ENCODE measurements at places on chromosomes 12 and 14.

DNA sequence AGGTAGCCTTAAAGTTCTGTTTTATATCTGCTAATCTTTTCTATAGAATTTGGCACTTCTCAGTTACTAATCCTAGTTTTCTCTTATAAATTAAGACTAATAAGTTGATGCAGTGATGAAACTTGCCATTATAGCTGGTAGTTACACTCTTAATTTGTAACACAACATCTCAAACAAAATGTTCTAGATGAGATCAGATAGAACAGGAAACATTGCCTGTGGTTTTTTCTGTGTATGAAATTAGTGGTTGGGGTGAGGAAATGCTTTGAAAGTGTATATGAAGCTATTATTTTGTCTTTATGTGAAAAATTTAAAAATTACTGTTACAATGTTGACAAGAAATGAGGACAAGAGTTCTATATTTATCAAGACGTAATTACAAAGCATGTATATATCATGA lies 91.9 kb downstream of the PCNX1 start:
- no peak for DNase-seq

GRCh38 chr14:28482251-28483040 lies 284.1 kb upstream of the FOXG1 start:
- DNase-seq: no peak

- no peak for DNase-seq
Measured at GRCh38 chr12:128829861-128830504, 6.2 kb upstream of the SLC15A4 start.

DNA sequence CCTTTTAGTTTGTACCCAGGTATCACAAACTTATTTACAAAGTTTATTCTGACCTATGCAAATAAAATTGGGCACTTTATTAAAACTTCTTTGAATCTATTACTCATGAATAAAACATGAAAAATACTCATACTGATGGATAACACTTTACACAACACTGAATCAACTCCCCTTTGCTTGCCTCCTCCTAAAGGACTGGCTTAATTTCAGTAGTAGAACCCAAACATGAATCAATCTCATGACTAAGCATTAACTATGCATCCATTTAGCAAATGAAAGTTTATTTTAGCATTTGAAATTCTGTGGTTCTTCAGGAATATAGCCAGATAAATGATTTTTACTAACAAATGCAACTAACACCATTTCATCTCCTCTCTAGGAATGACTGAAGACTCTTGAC lies 32.4 kb downstream of the DENND5B start:
- no peak for DNase-seq

DNA sequence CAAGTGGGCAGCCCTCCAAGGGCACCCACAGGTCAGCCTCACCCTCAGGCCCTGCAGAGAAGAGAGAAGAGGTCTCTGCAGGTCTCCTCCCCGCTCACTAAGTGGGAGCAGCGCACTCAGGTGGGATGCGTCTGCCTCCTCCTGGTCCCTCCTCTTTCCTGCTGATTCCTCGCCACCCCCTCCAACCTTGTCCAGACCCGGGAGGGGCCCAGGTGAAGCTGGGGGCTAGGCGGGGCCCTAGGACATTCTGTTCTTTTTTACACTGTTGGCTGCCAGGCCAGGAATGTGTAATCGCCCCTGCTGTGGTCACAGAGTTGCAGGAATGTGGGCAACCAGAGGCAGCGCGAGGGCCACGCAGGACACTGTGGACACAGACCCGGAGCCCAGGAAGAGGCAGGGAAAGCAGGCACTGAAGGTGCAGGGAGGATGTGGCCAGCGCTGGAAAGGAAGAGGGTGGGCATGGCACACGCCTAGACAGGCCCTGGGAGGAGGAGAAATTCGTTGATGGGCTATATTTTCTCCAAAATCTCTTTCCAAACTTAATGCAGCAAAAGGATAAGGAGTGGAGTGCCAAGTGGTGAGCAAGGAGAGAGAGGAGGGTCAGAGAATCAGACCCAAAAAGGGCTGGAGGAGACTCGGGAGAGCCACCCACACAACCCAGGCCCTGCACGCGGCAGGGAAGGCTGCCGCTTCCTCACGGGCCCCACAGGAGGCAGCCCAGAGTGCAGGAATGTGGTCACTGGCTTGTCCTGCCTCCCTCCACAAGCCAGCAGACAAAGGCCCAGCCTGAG lies 911 bp upstream of the SCNN1A start:
- no peak for DNase-seq

DNA sequence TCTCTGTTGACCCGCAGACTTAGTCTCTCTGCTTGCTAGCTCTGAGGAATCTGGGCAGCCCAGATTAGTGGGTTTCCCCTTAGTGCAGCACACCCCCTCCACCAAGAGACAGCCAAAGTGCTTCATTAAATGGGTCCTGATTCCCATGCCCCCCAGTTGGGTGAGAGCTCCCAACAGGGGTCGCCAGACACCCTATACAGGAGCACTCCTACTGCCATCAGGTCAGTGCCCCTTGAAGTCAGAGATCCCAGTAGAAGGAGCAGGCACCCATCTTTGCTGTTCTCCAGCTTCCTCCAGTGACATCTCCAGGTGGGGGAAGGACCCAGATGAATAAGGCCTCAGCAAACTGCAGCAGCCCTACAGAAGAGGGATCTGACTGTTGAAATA lies 36.7 kb upstream of the C14orf132 start:
- no peak for DNase-seq

- no peak for DNase-seq
Measured at GRCh38 chr12:43112101-43112920, 439.7 kb downstream of the ADAMTS20 start.

DNA sequence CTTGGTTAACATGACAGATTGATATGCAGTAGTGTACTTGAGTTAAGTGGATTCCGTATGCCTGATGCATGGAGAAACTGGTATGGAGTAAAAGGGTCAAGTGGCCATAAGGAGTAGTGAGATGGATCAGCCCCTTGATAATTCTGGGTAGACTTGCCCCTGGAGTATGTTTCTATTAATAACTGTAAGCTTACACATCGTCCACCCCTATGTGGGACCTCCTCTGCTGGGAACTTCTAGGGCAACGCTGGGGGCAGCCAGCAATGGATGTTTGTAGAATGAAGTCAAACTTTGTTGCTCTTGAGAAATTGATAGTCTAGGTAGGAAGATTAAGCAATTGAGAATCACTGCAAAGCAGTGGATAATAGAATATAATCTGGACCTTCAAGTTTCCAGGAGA lies 3.5 kb downstream of the C12orf75 start:
- no peak for DNase-seq

DNA sequence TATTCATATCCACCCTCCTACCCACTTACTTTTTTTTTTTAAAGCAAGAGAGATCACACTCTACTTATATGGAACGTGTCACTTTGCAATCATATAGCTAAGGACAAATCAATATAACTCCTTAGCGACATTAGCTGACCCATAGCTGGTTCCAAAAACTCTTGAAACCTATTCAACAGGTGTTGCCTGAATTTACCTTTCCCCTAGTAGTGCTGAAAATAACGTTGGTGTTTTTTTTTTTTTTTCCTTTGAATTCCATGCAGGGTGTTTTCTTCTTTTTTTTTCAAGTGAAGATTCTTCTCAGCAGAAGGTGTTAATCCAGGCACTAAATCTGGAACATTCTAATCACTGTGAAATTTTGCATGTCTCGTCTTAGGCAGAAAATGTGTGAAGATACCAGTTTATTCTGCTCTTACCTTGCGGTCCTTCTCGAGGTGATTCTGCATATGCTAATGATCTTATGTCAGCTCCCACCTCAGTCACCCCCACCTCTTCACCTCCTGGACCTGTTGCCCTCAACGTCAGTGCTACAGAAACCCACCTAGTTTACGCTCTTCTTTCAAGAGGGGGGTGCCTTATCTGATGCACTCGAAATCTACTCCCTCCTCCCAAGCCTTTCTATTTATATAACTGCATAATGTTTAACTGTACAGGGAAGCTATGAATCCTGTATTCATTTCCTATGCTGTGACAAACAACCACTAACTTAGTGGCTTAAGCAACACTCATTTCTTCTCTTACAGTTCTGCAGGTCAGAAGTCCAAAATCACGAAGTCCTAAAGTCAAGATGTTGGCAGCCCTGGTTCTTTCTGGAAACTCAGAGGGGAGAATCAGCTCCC lies 7.1 kb upstream of the VPS37B start:
- no peak for DNase-seq

GRCh38 chr14:81153187-81153586 lies 67.6 kb downstream of the GTF2A1 start:
- no peak for DNase-seq

DNA sequence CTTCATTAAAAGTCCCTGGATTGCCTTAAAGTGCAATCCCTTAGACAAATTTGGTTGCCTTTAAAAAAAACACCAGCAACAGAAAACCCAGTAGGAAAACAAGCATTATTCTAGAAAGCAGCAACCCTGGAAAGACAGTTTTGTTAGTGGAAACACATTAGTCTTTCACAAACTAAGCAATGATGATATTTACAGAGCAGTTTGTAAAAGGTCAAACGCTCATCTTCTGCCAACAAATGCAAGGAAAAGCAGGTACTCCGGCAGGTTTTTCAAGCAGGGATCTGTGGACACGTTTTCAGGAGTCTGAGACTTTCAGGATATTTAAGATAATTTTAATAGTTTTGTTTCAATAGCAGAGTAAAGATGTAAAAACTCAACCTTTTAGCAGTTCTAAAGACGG lies 202.2 kb downstream of the EXOC5 start:
- no peak for DNase-seq

- no peak for DNase-seq
Measured at GRCh38 chr12:116174904-116175303, 102.6 kb downstream of the MED13L start.

DNA sequence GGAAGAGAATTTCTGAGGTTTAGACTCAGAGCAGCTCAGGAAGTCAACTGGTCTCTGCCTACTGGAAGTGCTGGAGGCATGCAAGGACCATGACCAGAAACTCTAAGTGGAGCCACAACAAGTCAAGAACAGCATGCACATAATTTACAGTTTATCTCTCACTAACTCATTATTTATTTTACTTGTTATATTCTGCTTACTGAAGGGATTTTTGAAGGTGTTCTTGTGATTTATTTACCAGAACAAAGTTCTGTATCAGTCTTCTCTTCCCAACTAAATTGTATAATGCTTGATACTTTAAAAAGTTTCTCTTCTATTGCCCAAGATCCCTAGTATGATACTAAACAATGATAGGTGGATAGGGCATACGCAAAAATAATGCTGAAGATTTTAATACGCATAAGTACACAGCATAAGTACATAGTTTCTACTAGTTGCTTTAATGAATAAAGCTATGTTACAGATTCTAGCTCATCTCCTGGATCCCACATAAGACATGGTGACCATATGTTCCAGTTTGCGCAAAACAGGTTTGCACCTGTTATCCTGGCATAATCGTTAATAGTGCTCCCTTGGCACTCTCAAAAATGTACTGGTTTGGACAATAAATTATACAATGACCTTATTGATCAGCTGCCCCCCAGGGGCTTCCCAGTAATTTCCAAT lies 11.6 kb upstream of the SPTB start:
- no peak for DNase-seq

DNA sequence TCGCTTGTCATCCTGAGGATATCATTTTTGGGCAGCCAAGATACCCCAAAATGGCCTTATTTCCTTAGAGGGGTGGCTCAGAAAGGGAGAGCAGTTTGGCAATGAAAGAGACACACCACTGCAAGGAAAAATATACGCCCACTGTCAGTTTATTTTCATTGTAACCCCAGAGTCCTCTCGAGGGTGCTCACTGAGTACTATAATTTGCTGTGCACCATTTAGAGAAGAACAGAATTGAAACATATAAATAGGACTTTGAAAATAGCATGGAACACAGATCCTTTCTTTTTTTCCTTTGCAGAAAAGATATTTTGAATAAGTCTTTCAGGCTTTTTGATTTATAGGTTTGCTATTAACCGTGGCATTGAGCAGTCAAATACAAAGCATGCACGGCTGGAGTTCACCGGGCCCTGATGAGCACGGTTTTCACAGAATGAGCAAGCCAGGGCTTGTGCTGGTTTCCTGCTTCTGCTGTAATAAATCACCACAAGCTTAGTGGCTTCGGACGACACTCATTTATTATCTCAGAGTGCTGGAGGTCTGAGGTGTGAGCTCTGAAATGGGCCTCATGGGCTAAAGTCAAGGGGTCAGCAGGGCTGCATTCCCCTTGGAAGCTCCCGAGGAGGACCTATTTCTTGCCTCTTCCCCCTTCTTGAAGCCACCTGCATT lies 152.3 kb downstream of the ZNF664 start:
- no peak for DNase-seq

DNA sequence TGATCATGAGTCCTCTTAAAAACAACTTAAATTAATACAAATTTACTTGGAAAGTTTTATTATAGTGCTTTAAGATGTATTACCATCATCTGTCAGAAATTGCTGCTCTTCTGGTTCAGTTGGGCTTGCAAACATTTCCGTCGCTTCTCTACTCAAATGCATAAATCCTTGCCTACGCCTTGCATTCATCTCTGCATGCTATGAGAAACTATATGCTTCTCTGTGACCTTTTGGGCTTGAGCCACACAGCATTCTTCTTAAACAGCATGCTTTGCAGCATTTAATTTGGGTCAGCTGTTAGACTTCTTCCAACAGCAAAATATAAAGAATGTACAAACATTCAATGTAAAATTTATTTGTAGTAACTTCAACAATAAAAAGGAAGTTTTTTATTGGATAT lies 305.7 kb upstream of the FLRT2 start:
- DNase-seq: no peak

- DNase-seq: no peak
Measured at GRCh38 chr14:68576496-68577244, 216.2 kb downstream of the ZFP36L1 start.

DNA sequence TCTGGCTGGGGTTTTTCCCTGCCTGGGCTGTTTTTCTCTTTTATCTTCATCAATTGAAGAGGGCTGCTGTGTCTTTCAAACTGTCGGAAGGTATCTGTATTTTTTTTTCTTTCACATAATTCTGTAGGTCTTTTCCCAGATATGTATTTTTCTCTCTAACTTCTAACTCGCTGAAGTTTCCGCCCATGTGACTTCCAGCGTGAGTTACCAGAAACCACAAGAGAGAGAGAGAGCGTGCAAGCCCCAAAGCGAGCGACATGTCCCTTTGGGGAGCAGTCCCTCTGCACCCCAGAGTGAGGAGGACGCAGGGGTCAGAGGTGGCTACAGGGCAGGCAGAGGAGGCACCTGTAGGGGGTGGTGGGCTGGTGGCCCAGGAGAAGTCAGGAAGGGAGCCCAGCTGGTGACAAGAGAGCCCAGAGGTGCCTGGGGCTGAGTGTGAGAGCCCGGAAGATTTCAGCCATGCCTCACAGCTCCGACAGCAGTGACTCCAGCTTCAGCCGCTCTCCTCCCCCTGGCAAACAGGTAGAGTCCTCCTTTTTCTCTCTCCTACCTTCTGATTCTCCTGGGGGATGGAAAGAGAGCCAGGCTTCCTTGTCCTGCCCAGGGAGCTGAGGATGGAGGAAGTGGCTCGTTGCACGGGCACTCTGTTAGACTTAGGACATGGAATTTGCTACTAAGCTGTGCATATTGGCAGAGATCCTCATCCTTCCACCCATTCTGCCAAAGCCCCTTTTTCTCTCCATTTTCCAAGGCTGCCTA lies at the start of gene BATF:
Gene BATF (plus strand): TSS at position 246 of the 759 bp plus-strand sequence. CDS start 214 bp downstream, at position 460.
- no peak for DNase-seq
